ENCODE measurements at places on chromosomes 2 and 18.

GRCh38 chr2:231985823-231986261 lies 24.3 kb downstream of the DIS3L2 start:
- H3K27me3 ChIP-seq, result no peaks in the 10 kb centered on the region
- H3K4me3 ChIP-seq, result no peak overlapping the region
- H3K4me1 ChIP-seq, result peaks cover 2% of the 10 kb centered on the region
- no peak overlapping the region for H3K27ac ChIP-seq
- peaks cover 2% of the 10 kb centered on the region for H3K36me3 ChIP-seq
- DNase-seq, result no peak

DNA sequence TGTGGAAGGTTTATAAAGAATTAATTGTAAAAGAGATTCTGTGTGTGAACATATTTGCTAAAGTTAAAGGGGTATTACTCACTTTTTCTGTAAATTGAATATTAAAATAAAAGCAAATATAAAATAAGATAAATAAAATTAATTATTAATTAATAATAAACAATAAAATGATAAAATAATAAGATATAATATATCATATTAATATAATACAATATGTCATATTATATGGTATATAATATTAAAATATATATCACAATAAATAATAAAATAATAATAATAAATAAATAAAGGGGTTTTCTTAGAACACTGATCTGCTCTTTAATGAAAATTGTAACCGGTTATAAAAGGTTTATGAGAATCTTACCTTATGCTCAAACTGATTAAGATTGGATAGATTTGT lies 29.8 kb downstream of the TMEM200C start:
- no peaks in the 10 kb centered on the region for H3K4me1 ChIP-seq
- no peaks in the 10 kb centered on the region for H3K27me3 ChIP-seq
- DNase-seq, result no peak
- no peak overlapping the region for H3K27ac ChIP-seq

GRCh38 chr2:148023861-148024260 lies 3.0 kb downstream of the MBD5 start:
- H3K4me1 ChIP-seq, result peaks cover 28% of the 10 kb centered on the region
- H3K27ac ChIP-seq, result peak overlapping the region; percentile 90
- peaks cover 6% of the 10 kb centered on the region for H3K36me3 ChIP-seq
- peak; percentile 44 for DNase-seq
- peak overlapping the region; percentile 73 for H3K4me3 ChIP-seq

GRCh38 chr2:127573771-127574170 lies 38.3 kb downstream of the MYO7B start:
- peaks cover 71% of the 10 kb centered on the region for H3K27me3 ChIP-seq
- peaks cover 9% of the 10 kb centered on the region for H3K4me1 ChIP-seq
- H3K36me3 ChIP-seq, result no peaks in the 10 kb centered on the region

DNA sequence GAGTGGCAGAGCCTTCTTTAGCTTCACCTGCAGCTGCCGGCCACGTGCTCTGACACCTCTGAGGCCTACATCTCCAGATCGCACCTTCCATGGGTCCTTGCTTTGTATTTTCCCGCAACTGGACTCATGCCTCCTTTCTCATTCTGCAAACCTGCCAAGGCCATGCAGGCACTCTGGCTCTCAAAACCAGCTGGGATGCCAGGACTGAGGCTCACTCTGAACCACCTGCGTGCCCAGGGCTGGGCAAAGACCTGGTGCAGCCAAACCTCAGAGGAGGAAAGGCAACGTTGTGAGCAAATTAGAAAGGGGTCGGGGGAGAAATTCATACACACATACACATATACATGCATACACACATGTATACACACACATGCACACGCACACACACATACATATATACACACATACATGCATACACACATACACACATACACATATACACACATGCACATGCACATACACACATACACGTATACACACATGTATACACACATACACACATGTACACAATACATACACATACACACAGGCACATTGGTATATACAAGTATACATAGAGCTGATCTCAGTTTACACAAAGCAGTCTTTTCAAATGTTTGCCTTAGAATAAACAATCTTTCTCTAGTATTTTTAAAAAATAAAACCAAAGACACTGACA lies 125.2 kb downstream of the RTP5 start:
- H3K4me3 ChIP-seq, result no peak overlapping the region
- no peak overlapping the region for H3K27ac ChIP-seq
- H3K27me3 ChIP-seq, result no peaks in the 10 kb centered on the region
- no peak for DNase-seq
- H3K4me1 ChIP-seq, result no peaks in the 10 kb centered on the region

DNA sequence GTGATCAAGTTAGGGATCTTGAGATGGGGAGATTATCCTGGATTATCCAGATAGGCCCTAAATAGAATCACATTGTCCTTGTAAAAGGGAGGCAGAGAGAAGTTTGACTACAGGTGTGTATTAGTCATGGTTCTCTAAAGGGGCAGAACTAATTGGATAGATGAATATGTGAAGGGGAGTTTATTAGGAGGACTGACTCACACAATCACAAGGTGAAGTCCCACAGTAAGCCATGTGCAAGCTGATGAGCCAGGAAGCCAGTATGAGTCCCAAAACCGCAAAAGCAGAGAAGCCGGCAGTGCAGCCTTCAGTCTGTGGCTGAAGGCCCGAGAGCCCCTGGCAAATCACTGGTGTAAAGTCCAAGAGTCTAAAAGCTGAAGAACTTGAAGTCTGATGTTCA lies 275.8 kb downstream of the KCNS3 start:
- no peak for DNase-seq
- no peaks in the 10 kb centered on the region for H3K27me3 ChIP-seq
- no peaks in the 10 kb centered on the region for H3K4me1 ChIP-seq
- H3K4me3 ChIP-seq, result no peak overlapping the region
- no peak overlapping the region for H3K27ac ChIP-seq

GRCh38 chr18:55844382-55844781 lies 256.4 kb upstream of the TCF4 start:
- no peaks in the 10 kb centered on the region for H3K27me3 ChIP-seq
- H3K36me3 ChIP-seq, result no peaks in the 10 kb centered on the region
- no peak overlapping the region for H3K4me3 ChIP-seq
- H3K27ac ChIP-seq, result no peak overlapping the region
- H3K4me1 ChIP-seq, result no peaks in the 10 kb centered on the region

DNA sequence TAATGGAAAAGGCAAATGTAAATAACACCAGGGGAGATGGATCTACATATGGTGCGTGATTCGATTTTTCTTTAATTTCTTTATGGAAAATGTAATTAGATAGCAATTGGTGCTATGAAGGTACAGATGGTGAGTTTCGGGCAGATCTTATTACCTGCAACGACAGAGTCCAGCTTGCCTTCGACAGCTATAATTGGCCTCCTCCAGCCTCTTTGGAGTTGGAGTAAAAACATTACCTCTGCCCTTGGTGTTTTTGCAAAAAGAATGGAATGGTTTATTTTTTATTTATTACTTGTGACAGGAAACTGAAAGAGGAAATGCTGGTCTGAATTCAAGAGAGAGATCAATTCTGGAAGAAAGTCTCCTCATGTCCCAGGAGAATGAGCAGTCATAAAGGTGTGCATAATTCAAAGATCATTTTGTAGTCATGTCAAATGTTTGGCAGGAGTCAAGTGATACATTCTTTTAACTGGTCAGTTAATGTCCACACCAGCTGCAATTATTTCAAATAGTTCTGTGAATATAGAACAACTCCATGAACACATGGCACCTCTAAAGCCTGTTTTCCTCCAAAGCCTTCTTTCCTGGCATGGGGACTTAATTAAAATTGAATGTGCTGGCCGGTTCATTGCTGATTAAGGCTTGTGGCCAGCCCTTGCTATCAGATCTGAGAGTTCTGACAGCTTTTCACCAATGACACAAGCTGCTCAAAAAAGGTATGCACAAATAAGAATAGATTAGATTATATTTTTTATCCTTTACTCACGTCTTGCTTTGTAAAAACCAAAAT lies 46.9 kb upstream of the KCNH7 start:
- no peak overlapping the region for H3K27ac ChIP-seq
- no peak overlapping the region for H3K4me3 ChIP-seq
- no peaks in the 10 kb centered on the region for H3K27me3 ChIP-seq
- no peak for DNase-seq
- no peaks in the 10 kb centered on the region for H3K4me1 ChIP-seq

DNA sequence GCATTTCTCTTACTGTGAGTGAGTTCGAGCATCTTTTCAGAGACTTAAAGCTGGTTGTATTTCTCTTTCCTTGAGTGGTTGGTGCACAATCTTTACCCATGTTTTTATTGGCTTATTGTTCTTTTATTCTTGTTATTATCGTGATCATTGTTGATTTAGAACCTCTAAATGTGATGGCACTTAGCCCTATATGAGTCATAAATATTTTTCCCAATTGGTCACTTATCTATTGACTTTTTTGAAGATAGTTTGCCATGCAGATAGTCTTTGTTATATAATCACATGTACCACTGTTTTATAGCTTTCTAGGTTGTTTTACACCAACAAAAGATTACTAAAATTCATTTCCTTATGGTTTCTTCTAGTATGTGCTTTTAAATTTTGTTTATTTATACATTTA lies 141.6 kb upstream of the MSH6 start:
- DNase-seq, result no peak
- no peak overlapping the region for H3K27ac ChIP-seq
- no peaks in the 10 kb centered on the region for H3K27me3 ChIP-seq
- H3K4me1 ChIP-seq, result no peaks in the 10 kb centered on the region
- no peak overlapping the region for H3K4me3 ChIP-seq

GRCh38 chr2:136384531-136385303 lies 266.8 kb upstream of the CXCR4 start:
- H3K27ac ChIP-seq, result peak overlapping the region; percentile 4
- no peak overlapping the region for H3K4me3 ChIP-seq
- peaks cover 48% of the 10 kb centered on the region for H3K4me1 ChIP-seq
- H3K27me3 ChIP-seq, result peaks cover 3% of the 10 kb centered on the region
- peaks cover 1% of the 10 kb centered on the region for H3K36me3 ChIP-seq

DNA sequence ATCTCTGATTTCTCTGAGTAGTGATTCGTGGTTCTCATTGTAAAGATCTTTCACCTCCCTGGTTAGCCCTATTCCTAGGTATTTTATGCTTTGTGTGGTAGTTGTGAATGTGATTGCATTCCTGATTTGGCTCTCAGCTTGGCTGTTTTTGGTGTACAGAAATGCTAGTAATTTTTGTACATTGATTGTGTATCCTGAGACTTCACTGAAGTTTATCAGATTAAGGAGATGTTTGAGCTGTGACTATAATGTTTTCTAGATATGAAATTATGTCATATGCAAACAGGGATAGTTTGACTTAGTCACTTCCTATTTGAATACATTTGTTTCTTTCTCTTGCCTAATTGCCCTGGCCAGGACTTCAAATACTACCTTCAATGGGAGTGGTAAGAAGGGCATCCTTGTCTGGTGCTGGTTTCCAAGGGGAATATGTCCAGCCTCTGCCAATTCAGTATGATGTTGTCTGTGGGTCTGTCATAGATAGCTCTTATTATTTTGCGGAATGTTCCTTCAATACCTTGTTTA lies 251.9 kb upstream of the ZNF804A start:
- no peaks in the 10 kb centered on the region for H3K36me3 ChIP-seq
- no peak overlapping the region for H3K27ac ChIP-seq
- no peak overlapping the region for H3K4me3 ChIP-seq
- H3K27me3 ChIP-seq, result no peaks in the 10 kb centered on the region
- DNase-seq, result no peak

GRCh38 chr18:5972298-5972697 lies 77.0 kb upstream of the TMEM200C start:
- no peak overlapping the region for H3K4me3 ChIP-seq
- no peaks in the 10 kb centered on the region for H3K36me3 ChIP-seq
- H3K4me1 ChIP-seq, result peaks cover 7% of the 10 kb centered on the region
- no peak for DNase-seq

DNA sequence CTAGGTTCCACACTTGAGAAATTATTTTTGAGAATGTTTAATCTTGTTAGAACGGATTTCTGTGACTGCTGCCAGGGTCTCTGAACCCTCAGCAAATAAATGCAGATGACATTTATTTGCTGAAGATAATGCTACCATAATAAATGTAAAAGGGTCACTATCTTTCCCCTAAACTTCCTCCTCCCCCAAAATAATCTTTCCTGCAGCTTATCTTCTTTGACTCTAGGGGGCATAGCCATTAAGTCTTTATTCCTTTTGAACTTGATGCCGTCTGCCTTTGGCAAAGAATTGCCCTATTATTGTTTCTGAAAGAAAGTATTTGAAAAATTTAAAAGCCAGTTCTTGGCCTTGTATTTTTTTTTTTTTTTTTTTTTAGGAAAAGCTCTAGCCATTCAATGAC lies 63.6 kb upstream of the ACSL3 start:
- H3K4me3 ChIP-seq, result no peak overlapping the region
- H3K27ac ChIP-seq, result no peak overlapping the region
- H3K4me1 ChIP-seq, result no peaks in the 10 kb centered on the region
- H3K36me3 ChIP-seq, result no peaks in the 10 kb centered on the region
- peaks cover 30% of the 10 kb centered on the region for H3K27me3 ChIP-seq
- no peak for DNase-seq

DNA sequence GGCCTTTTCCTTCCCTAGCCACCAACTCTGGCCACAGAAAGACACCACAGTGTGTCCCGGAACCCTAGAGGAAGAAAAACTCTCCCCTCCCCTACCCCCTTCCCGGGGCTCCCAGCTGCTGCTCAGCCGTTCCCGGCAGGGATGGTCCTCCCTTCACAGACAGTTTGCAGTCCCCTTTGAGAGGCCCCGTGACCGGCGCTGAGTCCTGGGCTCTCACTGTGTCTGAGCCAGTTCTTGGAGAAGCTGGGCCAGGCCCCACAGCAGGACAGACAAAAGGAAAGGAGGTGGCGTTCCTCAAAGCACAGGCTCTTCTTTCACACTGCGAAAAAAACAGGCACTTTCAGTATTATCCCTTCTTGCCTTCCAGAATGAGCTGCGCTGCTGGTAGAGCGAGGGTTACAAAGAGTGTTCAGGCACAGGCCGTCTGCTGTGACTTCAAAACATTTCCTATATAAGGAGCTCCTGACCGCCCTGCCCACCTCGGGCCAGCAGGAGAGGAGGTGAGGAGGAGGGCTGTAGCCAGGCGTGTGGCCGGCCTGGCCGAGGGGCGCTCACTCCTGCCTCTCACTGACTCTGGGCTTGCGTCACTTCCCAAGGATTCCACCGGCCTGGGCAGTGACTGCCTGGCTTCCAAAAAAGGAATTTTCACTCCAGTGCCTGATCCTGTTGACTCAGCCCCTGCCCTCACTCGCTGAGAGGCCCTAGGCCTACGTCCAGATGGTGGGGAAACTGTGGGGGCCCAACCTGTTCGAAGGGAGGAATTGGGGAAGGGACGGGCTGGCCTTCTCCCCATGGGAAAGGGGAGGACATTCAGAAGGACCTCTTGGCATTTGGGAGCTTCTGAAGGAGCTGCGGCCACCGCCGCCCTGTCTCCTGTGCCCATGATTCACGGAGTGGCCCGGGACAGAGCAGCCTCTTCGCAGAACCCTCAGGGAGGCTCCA lies 24.9 kb downstream of the CIDEA start:
- H3K27ac ChIP-seq, result no peak overlapping the region
- no peak overlapping the region for H3K4me3 ChIP-seq
- H3K36me3 ChIP-seq, result no peaks in the 10 kb centered on the region
- peaks cover 3% of the 10 kb centered on the region for H3K4me1 ChIP-seq
- DNase-seq, result no peak
- H3K27me3 ChIP-seq, result peaks cover 20% of the 10 kb centered on the region

- H3K27ac ChIP-seq, result no peak overlapping the region
- no peaks in the 10 kb centered on the region for H3K36me3 ChIP-seq
- peaks cover 44% of the 10 kb centered on the region for H3K27me3 ChIP-seq
- peaks cover 3% of the 10 kb centered on the region for H3K4me1 ChIP-seq
- H3K4me3 ChIP-seq, result no peak overlapping the region
These were observed 75.6 kb upstream of the CCDC150 start for GRCh38 chr2:196563876-196564275.

All from activated CD8-positive, alpha-beta memory T cell treated with anti-CD3 and anti-CD28 coated beads, Interleukin-2, amount 10 ng/mL, durations not matched to agents 7 days and 5 days (primary cell).